ENCODE measurements at places on chromosomes 12 and 14.
A peak's percentile ranks its signal among the peaks of the same experiment; 100 is the strongest.

DNA sequence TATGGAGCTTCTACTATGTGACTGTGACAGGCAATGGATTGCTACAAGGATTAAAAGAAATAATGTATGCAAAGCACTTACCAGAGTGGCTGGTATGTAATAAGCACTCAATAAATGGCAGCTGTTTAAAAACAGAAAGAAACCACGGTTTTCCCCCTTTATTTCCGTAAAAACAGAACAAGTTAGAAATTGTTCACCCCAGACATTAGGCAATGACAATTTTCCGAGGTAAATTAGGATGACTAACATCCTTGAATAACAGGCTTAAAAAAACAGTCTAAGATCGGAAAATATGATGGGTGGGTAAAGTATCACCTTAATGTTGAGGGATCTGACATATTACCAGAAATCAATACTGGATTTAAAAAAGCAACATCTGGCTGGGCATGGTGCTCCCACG, 20.9 kb upstream of the CNIH1 start:
- DNase-seq = no peak

DNA sequence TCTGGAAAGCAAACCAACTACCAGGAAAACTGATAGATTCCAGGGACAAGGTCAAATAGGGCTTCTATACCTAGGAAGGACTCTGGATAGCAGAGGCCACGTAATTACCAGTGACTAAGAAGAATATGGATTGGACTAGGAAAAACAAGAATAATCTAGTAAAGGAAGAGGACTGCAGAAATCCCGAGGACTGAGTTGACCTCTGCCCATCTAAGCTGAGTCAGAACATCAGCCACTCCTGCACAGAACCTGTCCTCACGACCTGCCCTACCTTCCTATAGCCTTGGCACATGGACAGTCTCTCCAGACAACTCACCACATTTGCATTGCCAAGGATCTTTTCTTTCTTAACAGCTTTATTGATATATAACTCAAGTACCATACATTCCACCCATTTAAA, 2.3 kb downstream of the OR6J1 start:
- DNase-seq = no peak

- no peak for DNase-seq
These were observed 8.8 kb downstream of the BDKRB1 start for GRCh38 chr14:96264853-96265252.

DNA sequence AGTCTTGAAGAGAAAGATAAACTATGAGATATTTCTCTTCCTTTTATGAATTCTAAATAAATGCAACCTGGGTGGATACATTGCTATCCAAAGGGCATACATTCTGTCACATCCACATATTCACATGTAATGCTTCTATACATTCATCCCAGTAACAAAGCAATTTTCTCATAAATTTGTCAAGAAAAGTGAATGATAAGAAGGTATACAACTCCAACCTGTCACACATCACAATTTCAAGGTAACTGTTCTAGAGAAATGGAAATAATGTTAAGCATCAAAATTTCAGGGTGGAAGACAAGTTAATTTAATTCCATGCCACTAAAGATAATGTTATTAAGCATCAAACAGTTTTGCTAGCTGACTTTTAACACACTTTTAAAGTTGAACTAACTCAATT, 212.9 kb downstream of the SYT10 start:
- DNase-seq = no peak

- DNase-seq = no peak
These were observed 1.2 kb upstream of the GLIPR1L2 start for GRCh38 chr12:75389706-75390105.

DNA sequence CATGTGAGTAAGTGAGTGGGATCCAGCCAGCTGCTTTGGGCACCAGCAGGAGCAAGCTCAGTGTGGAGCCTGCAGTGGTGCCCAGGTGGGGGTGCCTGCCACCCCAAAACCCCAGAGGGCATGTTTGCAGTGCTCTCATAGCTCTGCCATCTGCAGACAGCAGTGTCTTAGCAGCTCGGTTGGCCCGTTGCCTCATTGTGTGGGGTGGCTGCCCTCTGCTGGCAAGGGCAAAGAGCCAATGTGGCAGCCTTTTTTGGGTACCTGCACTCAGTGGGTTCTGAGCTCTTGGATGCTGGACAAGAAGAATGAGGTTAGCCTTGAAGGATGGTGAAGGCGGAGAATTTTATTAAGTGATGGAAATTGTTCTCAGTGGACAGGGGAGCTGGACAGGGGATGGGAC, 52.3 kb downstream of the NEUROD4 start:
- DNase-seq = no peak

DNA sequence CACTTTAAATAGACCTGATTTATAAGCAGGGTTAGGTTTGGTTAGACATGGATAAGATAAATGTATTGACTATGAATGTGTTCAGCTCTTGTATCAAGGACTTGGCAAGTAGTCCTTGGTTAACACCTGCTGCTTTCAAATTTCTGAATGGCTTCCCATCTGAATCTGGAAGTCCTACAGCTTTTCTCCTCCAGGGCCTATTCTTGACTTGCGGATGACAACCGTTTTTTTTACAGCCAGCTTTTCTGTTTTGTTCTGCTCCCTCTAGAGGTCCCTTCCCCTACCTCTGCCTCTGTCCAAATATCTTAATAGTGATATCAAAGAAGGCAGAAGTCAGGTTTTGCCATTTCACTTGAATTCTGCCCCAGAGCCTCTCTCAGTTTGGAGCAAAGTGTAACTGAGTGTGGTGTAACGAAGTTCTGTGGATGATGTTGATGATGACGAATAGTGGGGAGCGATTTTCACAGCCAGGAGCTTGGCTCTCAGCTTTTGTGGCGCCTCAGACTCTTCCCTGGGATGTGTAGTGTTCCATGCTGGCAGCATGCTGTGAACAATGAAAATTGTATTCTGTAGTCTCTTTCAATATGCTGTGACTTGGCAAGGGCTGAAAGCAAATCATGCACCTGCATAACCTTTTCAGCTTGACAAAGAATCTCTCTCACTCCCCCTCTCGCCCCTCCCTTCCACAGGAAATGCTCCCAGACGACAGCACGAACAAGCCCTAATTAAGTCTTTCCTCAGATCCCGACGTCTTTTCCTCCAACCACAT, 5.0 kb upstream of the SLC4A8 start:
- DNase-seq = no peak

DNA sequence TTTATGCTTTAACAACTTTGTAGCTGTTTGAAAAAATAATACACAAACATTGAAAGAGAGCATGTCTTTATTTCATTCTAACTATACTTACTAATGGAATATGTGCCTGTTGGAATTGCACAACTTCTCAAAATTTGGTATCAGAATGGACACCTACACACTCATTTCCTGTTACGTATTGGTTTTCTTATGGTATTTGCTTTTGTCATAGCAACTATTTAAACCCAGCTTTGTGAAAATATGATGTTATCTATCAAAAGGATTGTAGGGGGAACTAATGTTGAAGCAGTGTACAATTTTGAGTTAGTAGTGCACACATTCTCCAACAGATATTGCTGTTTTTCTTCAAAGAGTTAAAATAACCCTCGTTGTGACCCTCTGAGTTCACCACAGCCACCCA, 52.6 kb downstream of the RBMS2 start:
- DNase-seq = no peak

GRCh38 chr14:37056473-37056872, 115.9 kb downstream of the SLC25A21 start:
- DNase-seq = no peak

GRCh38 chr12:107349008-107349747, 255.8 kb upstream of the CRY1 start:
- DNase-seq = peak; percentile 30

DNA sequence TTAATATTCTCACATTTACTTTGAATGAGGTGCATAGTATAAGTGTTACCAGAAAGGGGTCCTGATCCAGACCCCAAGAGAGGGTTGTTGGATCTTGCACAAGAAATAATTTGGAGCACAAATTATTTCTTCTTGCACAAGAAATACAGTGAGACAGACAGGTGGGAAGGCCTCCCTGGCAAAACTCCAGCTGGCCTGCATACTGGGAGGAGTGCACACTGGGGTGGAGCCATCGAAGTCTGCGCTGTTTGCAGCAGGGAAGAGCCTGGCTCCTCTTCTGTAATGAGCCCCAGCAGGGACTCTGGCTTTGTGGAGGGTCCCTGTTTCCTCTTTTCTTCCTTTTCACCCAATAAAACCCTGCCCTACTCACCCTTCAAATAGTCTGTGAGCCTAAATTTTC, 141.6 kb downstream of the GLT1D1 start:
- no peak for DNase-seq

GRCh38 chr12:93156086-93156716, 221.5 kb upstream of the NUDT4 start:
- no peak for DNase-seq

DNA sequence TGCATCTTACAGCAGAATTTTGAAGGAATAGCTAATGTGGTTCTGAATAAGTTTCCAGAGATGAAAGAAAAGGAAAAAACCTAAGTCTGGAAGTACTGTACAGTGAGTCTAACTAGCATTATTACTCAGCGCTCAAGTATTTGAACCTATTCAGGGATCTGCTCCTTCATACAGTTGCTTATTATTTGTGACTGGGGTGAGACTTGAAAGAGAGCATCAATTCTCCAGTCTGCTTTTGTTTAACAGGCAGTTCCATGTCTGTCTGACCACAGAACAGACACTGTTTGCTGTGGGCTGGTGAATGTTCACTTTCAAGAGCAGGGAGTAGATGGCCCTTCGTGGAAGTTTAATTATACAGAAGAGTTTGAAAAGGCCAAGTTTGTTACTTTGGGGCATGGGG, 9.3 kb downstream of the ETV6 start:
- DNase-seq = no peak

GRCh38 chr12:72110937-72111650, 161.1 kb upstream of the TRHDE start:
- no peak for DNase-seq

- DNase-seq = no peak
These were observed 67.1 kb upstream of the CPM start for GRCh38 chr12:69000074-69000473.

DNA sequence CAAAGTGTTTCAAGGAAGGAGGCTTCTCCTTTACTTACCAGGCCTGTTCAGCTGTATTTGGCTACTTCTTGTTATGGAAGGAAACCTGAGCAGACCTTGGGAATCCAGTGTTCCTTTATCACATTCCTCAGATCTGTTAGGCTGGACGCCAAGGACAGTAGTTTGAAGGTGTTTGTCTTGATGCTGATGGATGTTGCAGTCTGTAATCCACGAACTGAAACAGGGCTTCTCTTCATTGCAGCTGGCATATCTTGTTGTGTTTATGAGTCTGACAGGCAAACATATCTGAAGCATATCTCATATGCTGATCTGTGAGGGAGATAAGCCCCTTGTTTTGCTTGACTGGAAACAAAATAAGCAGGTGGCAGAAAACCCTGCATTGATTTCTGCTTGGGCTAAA, 904.3 kb downstream of the NRXN3 start:
- no peak for DNase-seq

DNA sequence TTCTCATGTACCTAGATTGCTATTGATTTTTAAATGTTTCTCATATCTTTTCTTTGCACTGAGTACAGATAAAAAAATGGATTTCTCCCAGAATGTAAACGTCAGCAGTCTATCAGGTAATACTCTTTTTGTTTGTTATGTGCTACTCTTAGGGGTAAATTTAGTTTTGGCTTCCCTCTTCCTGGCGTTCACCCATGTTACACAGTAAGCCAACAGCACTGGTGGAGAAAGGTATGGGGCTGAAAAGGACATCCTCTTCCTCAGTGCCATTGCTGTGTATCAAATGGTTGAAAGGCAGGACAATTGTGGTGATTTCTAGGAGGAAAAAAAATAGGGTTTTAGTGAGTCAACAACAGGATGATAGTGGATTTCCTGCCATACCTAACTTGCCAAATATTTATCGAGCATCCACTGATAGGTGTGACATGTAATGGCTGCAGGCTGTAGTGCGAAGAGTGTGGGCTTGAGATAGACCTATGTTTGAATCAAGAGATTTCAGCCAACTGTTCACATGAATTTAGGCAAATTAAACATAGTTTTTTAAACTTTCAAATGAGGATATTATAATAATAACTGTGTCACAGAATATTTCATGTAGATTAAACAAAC, 7.5 kb downstream of the KLRF2 start:
- DNase-seq = no peak

- peak; percentile 77 for DNase-seq
These were observed 5.4 kb upstream of the IRF2BPL start for GRCh38 chr14:77033622-77034589.

DNA sequence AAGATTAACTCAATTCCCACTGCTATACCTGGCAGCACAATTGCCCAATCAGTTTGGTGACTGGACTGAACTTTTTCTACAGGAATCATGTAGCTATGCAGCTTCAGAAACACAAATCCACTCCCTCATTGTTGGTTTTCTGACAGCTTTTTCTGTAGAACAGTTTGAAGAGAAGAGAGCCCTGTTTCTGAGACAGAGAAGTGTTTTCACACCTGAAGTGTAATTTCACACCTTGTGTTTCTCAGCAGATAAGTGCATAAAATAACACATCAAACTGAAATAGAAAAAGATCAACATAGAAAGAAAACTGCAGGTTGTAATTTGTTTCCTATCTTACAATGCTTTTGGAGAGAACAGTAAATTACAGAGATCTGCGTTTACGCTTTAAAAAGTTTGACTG, 335.6 kb downstream of the SNAPC1 start:
- DNase-seq = no peak

- DNase-seq = no peak
These were observed 18.2 kb upstream of the SLC35E3 start for GRCh38 chr12:68727776-68728175.

- no peak for DNase-seq
These were observed 88.5 kb downstream of the LGMN start for GRCh38 chr14:92659765-92660561.

DNA sequence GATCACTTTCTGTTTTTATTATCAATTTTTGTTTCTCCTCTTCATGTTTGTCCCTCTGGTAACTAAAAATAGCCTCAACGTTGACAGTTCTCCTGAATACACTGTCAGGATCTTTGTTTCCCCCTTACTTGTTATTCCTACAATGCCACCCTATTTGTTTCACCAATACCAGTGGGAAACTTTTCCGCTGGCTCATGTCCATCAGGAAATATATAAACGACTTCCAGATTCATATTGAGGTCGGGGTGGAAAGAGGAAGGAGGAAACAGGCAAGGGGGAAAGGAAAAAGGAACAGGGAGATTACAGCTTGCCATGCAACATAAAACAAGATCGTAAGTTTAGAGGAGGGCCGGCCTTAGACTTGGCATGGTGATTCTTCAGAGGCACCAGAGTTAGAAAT, 61.7 kb downstream of the BTBD7 start:
- no peak for DNase-seq

DNA sequence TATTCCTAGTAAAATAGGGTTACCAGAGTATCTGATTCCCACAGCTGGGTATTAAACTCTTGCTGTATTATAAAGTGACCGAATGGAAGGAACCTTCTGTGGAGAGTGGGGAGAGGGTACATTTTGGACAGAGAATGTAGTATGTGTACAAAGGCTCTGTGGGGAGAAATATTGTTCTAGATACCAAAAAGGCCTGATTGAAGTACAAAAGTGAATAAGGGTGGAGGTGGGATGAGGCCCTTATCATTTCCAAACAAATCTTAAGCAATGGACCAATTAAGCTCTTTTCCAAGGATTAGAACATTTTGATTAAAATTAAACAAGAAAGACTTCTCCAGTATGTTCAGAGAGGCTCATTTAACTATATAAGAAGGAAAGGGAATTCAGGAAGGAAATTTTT, 20.4 kb downstream of the EID3 start:
- DNase-seq = no peak

All from skin of body (tissue), 3 donors.